Posterior cingulate gyrus (tissue), 11 donors: ENCODE measurements at places on chromosomes 2 and 18.

- no peak for DNase-seq
These were observed 27.8 kb upstream of the TTC39C start for GRCh38 chr18:23986600-23987359.

- DNase-seq = no peak
These were observed 350.7 kb upstream of the SYT4 start for GRCh38 chr18:43627848-43628530.

DNA sequence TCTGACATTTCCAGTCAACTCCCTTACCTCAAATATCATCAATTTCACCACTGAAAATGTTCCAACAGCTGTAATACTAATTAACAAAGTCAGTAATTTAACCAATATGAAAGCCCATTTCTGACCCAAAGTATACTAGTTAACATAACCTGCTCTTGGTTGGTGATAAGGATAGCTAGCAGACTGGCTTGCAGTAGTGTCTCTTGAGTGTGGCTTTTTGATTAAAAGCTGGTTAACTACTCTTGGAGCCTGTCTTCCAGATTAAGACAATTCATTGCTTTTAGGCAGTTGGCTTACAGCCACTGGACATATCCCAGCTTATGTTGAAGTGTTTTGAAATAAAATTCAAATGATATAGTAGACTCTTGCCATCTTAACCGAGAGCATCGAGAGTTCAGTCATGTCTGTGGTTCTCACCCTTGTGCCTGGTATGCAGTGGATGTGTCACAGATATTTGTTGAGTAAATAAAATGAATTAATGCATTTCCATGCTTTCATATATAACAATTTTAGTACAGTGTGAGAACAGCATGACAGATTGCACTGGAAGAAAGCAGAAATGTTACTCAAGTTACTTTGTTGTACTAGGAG lies 158.1 kb downstream of the TANC1 start:
- DNase-seq = no peak

- no peak for DNase-seq
These were observed 29.0 kb downstream of the DOK1 start for GRCh38 chr2:74583504-74583903.

DNA sequence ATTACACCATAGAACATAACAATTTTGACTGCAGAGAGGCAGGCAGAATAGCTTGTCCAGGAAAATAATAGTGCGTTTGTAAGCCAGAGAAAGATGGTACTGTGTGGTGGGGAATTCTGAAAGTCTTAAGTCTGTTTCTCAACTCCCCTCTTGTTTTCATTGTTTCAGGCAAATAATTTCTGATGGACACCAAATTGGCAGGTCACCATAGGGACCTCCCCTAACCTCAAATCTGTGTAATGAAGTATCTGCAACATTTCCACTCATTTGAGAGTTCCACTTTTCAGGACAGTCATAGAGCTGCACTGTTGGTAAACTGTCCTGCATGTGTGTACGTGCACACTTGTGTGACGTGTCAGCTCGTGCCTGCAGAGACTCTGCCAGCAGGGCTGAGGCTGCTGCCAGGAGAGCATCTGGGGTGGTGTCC lies 195.6 kb downstream of the AGAP1 start:
- no peak for DNase-seq

DNA sequence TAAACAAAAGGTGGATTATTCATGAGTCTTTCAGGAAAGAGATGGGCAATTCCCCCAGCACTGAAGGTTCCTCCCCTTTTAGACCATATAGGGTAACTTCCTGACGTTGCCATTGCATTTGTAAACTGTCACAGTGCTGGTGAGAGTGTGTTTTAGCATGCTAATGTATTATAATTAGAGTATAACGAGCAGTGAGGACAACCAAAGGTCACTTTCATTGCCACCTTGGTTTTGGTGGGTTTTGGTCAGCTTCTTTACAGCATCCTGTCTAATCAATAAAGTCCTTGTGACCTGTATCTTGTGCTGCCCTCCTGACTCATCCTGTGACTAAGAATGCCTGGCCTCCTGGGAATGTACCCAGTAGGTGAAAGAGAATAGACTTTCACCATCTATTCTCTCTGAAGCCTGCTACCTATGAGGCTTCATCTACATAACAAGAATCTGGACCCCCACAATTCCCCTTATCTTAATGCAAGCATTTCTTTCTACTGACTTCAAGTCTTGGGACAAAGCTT lies 148.7 kb downstream of the CABLES1 start:
- DNase-seq = no peak

- DNase-seq = no peak
These were observed 42.1 kb downstream of the TMEM200C start for GRCh38 chr18:5853253-5853652.

- no peak for DNase-seq
These were observed 47.1 kb downstream of the CTDP1 start for GRCh38 chr18:79726721-79727120.

DNA sequence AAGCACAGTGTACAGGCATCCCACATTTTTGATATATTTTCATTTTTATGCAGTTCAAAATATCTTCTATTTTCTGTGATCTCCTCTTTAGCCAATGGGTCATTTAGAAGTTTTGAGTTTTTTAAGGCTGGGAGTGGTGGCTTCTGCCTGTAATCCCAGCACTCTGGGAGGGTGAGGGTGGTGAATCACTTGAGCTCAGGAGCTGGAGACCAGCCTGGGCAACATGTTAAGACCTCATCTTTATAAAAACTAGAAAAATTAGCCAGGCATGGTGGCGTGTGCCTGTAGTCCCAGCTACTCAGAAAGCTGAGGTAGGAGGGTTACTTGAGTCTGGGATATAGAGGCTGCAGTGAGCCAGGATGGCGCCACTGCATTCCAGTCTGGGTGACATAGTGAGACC lies 17.8 kb downstream of the UBR3 start:
- DNase-seq = no peak

DNA sequence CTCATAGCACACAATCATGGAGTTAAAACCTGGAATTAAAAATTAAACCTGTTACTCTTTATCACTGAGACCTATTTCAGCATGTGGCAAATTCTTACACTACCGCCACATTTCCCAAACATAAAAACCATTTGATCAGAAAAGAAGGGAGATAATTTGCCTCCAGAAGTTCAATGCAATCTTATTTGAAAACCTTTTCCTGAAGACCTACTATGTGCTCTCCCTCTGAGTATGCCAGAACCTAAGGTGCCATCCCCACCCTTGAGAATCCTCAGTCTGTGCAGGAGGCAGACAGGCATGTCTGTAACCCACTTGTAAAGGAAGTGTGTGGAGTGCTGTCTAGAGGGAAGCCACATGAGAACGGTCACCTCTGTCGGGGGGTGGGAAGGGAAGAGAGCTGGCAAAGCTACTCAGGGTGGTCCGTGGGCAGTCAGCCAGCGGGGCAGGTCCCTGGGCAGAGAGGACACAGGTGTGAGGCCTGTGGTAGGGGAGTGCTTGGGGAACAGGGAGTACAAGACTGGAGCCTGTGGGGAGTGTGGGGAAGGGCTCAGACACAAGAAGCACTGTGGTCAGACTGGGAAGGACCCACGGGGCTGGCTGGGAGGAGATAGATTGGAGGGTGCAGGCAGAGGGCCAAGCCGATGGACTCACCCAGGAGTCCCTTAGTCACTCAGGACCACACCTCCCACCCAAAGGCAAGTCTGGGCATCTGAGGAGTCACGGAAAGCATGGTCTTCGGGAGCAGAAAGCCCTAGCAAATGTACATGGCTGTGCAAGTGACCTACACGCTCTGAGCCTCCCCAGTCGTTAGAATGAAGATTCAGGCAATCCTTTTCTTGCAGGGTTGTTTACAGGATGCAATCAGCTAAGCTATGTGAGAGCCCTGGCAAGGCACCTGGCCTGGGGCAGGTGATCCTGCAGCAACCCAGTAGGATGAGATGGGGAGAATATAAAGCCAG lies 22.8 kb downstream of the CRACDL start:
- DNase-seq = peak; percentile 13

DNA sequence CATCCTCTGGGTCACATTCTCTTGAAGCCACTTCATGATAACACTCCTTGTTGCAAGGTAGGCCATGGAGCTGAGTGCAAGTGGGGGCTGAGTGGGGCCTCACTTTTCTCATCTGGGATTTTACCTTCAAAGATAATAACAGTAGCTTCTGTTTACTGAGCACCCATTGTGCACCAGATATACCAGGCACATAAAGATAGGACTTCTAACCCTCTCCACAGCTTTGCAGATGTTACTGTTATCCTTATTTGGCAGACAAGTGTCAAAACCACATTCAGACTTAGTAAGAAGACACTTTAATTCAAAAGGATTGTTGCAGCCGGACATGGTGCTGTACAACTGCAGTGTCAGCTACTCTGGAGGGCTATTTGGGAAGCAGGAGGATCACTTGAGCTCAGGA lies 12.8 kb upstream of the FAM136A start:
- no peak for DNase-seq

- no peak for DNase-seq
These were observed 92.0 kb downstream of the GAREM1 start for GRCh38 chr18:32378705-32379104.

- peak; percentile 78 for DNase-seq
These were observed 3.7 kb downstream of the NFATC1 start for GRCh38 chr18:79399275-79400081.

- no peak for DNase-seq
These were observed 84.8 kb downstream of the SH3RF3 start for GRCh38 chr2:109213646-109214433.

GRCh38 chr2:178895872-178896271 lies 88.6 kb upstream of the TTN start:
- no peak for DNase-seq

DNA sequence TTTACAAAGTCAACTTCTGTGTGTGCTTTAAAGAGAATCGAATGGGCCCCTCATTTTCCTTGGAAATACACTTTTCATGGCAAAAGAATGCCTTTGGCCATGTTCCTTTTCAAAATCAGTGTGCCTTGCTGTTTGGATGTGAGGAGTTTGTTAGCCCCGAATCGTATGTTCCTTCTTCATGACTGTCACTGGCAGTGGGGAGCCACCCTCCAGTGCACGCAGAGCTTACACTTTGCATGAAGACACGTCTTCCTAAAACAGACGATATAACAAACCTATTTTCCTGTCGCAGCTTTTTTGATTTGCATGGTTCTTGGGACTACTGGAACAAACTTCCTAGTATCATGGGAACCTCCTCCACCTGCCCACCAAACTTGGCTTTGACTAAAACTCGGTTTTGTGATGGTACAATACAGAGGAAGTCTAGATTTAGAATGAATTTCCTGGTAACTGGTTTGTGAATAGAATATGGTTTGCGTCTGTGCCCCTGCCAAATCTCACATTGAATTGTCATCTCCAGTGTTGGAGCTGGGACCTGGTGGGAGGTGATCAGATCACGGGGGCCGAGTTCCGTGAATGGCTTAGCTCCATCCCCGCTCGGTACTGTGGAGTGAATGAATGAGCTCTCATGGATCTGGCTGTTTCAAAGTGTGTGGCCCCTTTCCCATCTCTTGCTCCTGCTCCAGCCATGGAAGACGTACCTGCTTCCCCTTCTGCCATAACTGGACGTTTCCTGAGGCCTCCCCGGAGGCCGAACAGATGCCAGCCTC lies 194.9 kb downstream of the TWIST2 start:
- DNase-seq = peak; percentile 83
